ENCODE measurements at places on chromosomes 2 and 18.

GRCh38 chr2:50714089-50714488 lies 317.8 kb downstream of the NRXN1 start:
- no peak for DNase-seq

DNA sequence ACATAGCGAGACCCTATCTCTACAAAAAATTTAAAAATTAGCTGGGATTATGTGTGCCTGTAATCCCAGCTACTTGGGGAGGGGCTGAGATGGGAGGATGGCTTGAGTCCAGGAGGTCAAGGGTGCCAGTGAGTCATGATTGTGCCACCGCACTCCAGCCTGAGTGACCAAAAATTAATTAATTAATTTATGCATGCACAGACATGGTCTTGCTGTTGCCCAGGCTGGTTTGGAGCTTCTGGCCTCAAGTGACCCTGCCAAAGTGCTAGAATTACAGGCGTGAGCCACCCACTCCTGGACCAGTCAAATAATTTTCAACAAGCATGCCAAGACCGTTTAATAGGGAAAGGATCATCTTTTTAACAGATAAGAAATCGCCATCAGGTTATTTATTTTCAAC lies 57.7 kb upstream of the TFCP2L1 start:
- DNase-seq: no peak

DNA sequence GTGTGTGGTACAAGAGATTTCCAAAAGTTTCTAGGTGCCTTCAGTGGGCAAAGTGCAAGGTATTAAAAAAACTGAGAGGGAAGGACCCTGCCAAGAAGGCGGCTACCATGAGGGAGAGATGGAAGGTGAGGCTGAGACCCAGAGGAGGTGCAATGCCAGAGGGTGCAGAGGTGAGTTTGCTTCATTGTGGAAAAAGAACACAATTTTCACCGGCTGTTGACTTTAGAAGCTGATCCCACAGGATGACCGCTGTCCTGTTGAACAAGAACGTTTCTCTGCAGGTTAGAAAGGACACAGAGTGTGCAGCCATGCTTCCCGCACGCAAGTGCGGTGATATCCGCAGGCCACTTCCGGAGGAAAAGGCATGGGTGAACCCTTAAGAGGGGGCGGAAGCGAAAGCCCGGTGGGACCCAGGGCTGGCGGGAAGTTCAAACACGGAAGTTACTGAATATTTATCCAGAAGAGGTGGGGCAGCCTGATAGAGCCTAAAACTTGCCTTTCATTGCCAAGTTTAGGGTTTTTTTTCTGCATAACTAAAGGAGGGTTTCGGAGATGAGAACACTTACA lies 16.6 kb downstream of the SP110 start:
- DNase-seq: no peak

DNA sequence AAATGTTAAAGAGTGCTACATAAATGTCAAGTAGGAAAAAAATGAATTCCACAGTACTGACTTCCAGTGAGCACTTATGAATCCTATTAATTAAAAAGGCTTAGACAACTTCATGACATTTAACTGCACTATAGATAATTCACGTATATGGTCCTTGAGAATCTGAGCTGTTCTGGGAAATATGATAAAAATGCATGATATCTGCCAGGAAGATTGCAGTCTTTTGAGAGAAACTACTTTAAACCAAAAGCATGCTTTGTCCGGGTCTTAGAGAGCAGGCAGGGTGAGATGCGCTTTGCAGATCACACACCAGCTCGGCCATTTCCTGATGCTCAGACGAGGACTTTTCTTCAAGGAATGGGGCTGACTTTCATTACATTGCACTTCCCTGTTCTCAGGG lies 42.6 kb downstream of the CMPK2 start:
- DNase-seq: no peak

GRCh38 chr18:64175432-64175831 lies 26.5 kb upstream of the LINC00305 start:
- no peak for DNase-seq

DNA sequence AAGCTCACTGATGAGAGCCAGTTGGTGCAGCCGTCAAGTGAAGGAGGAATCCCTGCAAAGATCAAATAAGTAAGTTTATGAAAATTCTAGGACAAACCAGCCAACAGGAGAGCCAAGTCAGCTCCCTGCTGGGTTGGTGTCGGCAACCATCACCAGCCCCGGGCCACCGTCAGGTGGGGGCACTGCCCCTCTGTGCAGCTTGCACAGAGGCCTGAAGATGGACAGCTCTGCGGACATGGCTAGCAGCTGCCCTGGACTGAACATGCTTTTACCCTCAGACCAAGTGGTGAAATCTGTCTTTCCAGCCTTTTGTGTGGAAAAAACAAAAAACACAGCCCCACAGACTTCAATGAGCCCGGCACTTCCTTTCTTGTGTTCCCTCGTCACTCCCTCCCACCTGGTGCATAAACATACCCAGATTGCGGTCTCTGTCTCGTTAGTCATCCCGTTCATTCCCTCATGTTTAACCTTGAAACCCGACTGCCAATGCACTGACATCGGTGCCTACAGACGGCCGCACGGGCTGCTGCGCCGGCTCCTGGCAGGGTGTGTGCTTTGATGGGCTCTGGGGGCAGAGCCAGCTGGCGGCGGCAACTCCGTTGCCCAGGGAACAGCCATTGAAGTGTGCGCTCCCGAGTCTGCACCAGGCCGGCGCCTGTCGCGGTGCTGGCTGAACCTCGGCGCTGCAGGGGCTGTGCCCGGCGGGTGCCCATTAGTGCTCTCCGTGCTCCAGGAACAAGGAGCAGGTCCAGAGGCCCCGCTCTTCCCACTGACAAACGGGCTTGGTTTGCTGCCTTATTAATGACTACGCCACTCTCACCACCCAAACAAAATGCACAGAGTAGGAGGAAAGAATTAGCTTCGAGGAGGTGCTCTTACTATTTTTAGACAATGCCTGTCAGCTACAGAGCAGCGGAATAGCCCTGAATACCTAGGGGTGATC lies 95.3 kb downstream of the EIPR1 start:
- no peak for DNase-seq

GRCh38 chr18:32177530-32177929 lies 12.3 kb upstream of the MEP1B start:
- no peak for DNase-seq

DNA sequence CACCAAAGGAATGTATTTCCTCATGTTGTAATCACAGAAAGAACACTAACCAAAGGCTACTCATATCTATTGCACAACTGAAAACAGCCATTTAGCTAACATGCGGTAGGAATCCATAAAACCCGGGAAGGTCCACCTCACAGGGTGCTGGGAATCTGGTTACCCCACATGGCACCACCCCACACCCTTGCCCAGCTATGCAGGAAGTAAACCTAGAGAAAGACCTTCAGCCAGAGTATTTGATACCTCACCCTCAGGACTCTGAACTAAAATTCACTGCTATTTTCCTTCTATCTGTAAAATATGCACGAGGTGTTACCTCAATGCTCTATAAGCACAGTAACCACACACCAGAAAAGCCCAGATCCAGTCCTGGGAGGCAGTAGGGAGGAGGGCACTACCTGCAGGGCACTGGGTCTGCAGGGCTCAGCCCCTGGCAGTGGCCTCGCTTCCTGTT lies 45.8 kb downstream of the PTPN2 start:
- DNase-seq: no peak

DNA sequence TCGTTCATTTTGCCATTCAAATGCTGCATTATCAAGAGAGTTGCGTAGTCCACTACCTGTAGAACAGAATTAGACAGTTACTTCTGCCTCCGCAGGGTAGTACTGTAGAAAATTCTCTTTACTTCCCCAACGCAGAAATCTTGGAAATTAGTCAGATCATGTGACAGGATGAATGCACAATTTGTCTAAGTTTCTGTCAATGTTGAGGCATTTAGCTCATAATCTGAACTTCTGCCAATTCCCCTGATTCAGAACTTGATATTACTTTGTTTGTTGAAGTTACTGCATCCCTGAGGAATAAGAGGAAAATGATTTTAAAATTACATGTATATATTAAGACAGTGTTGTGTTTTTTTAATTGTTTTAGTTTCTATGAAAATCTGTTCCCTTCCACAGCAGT lies 83.4 kb downstream of the TTC27 start:
- DNase-seq: no peak

DNA sequence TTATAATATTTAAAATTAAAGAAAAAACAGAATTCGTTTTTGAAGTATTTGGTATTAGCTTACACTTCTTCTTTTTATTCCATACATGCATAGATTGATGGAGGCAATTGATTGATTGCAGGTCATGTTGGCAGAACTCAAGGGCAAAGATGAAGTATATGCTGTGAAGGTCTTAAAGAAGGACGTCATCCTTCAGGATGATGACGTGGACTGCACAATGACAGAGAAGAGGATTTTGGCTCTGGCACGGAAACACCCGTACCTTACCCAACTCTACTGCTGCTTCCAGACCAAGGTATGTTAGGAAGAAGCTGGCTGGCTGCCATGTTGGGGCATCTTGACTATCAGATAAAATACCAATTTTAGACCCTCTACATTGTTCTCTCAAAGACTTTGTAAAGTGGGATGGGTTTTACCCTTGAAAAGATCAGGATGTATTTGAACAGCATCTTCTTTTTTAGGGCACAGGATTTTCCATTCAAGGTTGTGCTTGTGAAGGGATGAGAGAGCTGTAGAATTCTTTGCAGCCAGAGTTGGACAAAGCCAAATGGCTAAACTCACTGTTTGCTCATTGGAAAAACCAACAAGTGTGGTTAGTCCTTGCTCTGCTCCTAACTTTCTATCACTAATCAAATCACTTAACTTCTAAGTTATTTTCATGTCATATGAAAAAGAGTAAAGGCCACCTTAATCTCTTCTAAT lies 286.8 kb upstream of the EPAS1 start:
- DNase-seq: no peak

GRCh38 chr2:231372326-231372725 lies 23.2 kb upstream of the B3GNT7 start:
- DNase-seq: no peak

DNA sequence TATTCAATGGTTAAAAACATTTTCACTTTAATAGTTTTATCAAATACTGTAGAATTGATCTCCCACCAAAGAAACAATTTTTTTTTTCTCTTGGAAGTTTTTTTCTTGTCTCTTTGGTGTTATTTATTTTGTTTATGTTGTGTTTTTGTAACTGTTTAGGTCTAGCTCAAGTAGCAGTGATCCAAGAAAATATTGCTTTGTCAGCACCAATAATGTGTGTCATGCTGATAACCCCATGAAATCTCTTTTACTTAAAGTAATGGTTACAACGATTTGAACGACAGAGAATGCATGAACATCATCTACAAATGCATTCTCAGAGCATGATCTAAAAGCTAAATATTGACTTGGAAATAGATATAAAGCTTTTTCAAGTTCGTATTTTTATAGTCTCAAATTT lies 122.9 kb downstream of the DOK6 start:
- no peak for DNase-seq

Measured in effector memory CD4-positive, alpha-beta T cell (primary cell).